A549 treated with AZD2906 at 1 μM for 4 hours (cell line): ENCODE measurements at places on chromosomes 6 and 20. TPM values are rescaled to one million over a fixed set of nuclear protein-coding genes. Genes with fewer than 3 reads are reported as not detected.

The BHLHE23 gene
- not detected in 5 replicates for total RNA-seq

The SPATA25 gene
- total RNA-seq: 0.23 to 0.48 TPM (median 0.30 TPM) in 5 replicates

The SPAG4 gene
- total RNA-seq: 4.3 to 6.1 TPM (median 5.0 TPM) in 5 replicates

The PAX1 gene
- 0.02 TPM in 1 of 5 replicates, not detected in the others for total RNA-seq

The MATN4 gene
- total RNA-seq: 0.10 to 0.22 TPM (median 0.12 TPM) in 4 of 5 replicates, not detected in the other

The SLC22A7 gene
- total RNA-seq: not detected in 5 replicates

The CLIC5 gene
- total RNA-seq: 0.01 TPM in 1 of 5 replicates, not detected in the others

The TRERF1 gene
- total RNA-seq: 6.6 to 9.6 TPM (median 7.6 TPM) in 5 replicates

The OPN5 gene
- not detected in 5 replicates for total RNA-seq

The CCDC170 gene
- 0.05 to 0.14 TPM (median 0.08 TPM) in 5 replicates for total RNA-seq

The SOX18 gene
- 1.6 to 2.9 TPM (median 2.6 TPM) in 5 replicates for total RNA-seq

The BMP6 gene
- total RNA-seq: 14.2 to 19.0 TPM (median 18.0 TPM) in 5 replicates

The ZSCAN31 gene
- 1.5 to 2.2 TPM (median 1.8 TPM) in 5 replicates for total RNA-seq

The EPB41L1 gene
- total RNA-seq: 64.2 to 80.1 TPM (median 76.8 TPM) in 5 replicates
